ENCODE measurements at places on chromosomes 5 and 9. TPM values are rescaled to one million over a fixed set of nuclear protein-coding genes. Genes with fewer than 3 reads are reported as not detected.

DNA sequence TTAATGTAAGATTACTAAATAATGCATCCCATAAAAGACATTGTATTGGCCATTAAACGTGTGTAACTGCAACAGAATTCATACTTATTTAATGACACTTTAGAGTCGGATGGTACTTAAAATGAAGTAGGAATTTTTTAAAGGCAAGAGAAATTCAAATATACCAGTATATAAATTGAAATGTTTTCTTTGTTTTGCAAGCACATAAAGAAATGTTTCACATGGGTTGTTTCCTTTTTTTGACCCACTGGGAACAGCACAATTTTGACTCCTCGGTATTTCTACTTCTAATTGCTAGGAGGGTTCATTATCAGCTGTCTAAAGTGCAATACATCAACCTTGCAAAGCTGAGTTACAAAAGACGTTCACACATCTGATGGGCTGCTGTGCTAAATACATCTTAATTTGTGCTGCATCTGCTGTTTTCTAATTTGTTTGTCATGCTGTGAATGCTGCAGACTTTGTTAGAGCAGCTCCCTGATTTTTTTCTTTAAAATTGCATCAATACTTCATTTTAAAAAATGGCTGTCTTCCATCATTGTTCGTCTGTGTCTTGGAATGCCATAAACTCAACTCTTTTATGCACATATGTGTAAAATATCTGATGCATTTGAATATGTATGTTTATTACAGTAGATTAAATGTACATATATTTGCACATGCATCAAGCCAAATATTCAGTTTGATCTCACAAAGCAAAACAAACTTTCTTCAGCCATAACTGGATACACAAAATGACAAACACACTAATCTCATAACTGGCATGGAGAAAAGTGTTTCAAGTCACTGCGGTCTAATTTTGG is 454.0 kb upstream of the GRAMD2B start:
- DNase-seq = no peak

DNA sequence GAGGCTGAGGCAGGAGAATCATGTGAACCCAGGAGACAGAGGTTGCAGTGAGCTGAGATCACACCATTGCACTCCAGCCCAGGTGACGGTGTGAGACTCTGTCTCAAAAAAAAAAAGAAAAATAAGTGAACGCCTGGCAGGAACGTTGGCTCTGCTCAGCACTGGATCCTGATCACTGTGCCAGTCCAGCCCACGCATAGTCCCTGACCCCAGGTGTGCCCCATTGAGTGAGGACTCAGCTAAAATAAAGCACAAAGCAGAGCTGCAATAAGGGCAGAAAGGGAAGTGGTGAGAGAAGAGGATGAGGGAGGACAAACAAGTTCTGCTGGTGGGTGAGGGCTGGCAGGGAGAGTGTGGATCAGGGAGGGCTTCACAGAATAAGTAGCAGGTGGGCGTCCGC is 4.3 kb downstream of the GRHPR start:
- no peak for DNase-seq

DNA sequence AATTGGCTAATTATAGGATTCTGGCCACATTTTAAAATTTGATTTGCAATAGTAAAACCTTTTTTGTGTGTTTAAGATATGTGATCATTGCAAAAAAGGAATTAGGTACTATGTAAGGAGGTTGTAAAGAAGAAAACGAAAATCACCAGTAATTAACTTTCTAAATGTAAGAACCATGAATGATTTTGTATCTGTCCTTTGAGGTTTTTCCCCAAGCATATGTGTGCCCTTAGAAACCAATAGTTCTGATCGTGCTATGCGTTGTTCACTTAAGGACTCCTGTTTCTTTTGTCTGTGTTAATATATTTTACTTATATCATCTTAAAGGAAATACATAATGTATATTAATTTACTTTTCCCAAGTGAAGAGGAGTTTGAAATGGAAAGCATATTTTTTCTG is 410.2 kb downstream of the PSAT1 start:
- no peak for DNase-seq

DNA sequence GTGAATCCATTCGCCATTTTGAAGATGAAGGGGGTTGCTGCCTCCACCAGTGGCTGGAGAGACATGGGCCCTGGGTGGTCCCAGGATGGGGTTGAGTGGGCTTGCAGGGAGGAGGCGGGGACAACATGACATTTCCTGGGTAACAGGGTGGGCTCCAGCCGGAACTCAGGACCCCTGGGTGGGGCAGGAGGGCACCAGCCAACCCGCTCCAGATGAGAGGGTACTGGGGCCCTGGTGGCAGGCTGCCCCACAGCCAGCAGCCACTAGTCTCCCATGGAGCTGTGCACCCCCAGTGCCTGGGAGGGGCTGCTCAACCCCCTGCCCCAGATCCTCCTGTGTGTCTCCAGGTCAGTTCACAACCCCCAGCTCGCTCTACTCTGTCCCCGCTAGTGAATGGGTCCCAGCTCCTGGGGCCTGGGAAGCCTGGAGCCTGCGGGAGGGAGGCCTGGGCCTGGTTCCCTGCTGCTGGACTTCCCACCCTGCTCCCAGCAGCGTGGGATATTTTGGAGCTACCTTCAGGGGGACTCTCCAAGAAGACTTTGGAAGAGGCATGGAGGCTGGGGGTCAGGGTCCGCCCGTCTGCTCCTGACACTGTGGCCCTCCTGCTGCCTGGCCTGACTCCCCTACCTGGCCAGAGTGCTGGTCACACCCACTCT is 55.9 kb downstream of the AHRR start:
- peak; percentile 7 for DNase-seq

The CSF2 gene
- 125 TPM for total RNA-seq

DNA sequence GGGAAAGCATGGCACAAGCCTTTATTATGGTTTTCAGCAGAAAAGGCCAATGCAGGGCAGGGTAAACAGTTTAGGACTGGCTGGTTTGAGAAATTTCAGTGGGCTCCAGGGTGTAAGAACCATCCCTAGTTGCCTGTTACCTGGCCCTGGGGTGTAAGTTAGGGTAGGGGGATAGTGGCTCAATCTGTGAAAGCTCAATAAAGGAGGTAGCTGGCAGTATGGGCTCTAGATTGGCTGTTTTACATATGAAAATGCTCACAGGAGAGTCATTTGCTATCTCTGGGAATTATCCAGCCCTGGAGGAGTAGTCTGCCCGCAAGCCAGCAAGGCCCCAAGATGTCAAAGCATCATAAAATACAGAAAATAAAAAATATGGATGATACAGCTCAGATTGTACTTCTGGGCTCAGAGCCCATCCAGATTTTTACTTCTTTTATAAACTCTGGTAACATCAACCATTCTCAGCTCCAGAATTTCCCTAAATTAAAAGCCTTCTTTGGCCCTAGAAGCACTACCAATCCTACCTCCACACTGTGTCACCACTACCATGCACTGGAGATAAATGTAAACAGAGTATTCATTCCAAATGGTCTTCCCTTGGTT is 31.1 kb downstream of the SSBP2 start:
- DNase-seq = no peak

The EQTN gene
- not detected for total RNA-seq

The EEIG1 gene
- 50.7 TPM for total RNA-seq

- no peak for DNase-seq
Observed at GRCh38 chr5:158660726-158661125, 439.0 kb downstream of the EBF1 start.

GRCh38 chr9:130680836-130681768 is 12.5 kb upstream of the EXOSC2 start:
- DNase-seq = peak; percentile 79

The HTR1A gene
- total RNA-seq = not detected

- DNase-seq = no peak
Observed at GRCh38 chr5:178078197-178079010, 34.9 kb upstream of the N4BP3 start.

The CRHBP gene
- total RNA-seq = not detected

DNA sequence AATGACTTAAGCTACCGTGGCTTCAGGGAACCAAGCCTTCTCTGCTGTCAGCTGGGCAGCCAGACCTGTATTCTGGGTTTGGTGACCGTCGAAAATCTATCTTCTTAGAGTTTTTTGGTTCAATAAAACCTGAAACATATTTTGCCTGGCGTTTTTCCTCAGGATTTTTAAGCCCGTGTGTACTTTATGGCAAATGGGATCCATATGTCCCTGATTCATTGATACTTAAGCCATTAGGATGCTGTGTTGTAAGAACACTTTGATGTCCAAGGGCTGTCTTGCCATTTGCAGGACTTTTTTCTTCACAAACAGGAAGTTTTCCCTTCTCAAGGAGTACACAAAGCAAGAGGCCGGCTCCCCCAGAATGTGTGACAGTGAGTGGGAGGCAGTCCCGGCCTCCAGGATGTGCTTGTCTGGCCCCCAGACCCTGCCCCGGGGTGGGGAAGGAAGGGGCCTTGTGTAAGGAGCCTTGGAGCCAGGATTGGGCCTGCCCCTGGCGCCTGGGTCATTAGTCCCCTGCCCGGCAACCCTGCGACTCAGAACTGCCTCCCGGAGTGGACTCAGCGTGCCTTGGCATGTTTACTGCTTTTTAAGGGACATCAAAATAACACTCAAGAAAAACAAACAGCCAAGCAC is 83.4 kb upstream of the SMIM23 start:
- DNase-seq = no peak

DNA sequence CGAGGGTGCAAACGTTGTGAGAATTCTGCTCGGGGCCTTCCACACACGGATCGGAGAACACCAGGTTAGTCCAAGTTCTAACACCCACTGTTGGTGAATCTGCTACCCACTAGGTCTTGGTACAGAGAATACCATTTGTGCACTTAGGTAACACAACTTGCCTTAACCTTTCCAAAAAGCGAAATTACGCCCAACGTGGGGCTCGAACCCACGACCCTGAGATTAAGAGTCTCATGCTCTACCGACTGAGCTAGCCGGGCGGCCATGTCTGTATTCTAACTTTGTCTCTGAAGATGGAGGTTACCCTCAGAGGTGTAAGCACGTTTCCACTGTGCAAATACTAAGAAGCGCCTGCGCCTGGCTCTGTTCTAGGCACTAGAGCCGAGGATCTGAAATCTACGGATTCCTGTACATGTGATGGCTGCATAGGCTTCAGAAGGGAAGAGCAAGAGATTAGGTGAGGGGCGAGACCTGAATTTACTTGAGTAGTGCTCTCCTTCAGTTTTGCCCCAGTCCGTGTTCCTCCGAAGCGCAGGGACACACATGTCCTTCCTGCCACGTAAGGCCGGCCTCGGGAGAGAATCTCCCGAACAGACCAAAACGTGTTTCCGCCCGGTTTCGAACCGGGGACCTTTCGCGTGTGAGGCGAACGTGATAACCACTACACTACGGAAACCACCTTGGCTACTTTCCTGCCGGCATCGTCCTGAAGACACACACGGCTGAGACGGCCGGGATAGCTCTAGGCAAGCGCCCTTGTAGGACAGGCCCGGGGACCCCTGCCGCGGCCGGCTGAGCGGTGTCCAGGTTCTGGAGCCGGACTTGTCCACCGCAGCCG is 1.1 kb upstream of the TRIM41 start:
- DNase-seq = peak; percentile 98

The SLC6A7 gene
- not detected for total RNA-seq

DNA sequence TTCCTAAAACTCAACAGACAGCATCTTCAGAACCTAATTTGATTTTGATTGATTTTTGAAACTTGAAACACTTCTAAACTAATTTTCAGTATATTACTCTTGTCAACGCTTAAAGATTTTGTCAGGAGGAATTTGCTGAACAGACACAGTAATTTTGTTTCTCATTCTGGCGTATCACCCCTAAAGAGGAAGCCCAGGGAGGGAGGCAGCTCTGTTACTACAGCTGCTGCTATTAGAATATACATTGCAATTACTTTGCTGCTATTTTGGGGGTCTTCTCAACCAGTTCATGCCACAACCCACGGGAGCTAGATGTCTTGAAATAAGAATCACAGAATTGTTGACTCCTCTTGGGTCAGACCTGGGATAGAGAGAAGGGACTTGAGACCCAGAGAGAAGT is 122.6 kb downstream of the TLR4 start:
- DNase-seq = no peak

DNA sequence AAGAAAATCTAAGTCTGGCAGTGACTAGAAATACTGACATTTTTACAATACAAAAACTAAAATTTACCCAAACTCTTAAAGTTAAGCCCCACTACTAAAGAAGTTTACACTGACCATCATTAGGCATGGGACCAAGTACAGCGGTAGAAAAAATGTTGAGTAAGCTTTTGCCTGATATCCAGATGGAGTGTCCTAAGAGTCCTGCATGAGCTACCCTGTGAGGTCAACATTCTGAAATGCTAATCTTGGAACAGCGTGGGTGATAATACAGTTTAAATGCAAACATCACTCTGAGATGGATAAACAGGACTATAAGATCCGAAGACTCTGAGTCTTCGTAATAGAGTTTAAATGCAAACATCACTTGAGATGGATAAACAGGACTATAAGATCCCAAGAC is 189.7 kb downstream of the DCP2 start:
- DNase-seq = no peak

DNA sequence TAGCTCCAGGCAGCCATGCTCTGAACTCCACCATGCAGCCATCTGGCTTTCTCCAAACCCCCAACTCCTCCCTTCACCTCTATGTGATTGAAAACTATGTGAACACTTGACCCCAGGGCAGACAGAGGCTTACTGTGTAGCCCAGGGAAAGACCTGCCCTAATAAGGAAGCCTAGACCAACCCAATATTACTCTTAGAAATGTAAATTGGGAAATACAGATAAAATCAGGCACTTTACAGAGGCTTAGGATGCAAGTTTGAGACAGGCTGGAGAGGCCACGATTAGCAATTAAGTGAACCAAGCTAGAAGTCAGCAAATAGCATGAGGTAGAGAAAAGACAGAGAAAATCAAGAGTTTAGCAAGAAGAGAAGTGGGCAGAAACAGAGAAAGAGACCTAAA is 141.7 kb upstream of the ABCA1 start:
- no peak for DNase-seq

The NUDT12 gene
- total RNA-seq = 2.7 TPM

DNA sequence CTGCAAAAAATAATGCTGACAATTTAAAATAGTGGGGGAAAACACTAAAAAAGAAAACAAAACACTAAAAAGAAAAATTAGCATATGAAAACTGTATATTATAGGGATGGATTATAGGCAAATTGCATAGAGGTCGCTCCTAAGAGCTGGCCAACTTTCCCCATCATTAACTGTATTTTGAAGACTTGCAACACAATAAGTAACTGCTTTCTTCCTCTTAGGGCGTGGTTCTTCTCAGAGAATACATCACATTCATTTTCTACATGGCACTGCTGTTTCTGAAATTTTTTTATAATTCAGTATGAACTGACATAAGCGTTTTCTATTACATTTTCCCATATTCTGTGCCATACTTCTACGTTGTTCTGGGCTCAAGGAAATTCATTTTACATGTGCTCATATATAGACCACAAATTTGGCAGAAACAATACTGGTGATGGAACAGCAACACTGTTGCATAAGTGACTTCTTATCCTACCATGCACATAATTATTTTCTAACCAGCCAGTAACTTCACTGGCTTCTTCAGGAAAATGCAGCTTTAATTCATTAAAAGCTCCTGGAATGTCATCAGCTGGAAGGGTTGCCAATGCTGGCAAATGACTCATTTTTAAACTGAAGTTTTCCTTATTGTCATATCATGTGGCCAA is 171.2 kb upstream of the DMAC1 start:
- DNase-seq = no peak

- DNase-seq = no peak
Observed at GRCh38 chr5:109192555-109193281, 217.1 kb downstream of the PJA2 start.

The CCDC152 gene
- 6.2 TPM for total RNA-seq

GRCh38 chr5:72860499-72860898 is 44.0 kb downstream of the TNPO1 start:
- no peak for DNase-seq

Data from activated CD4-positive, alpha-beta memory T cell treated with anti-CD3 and anti-CD28 coated beads for 36 hours (primary cell).